Kidney glomerular epithelial cell (primary cell): ENCODE measurements at places on chromosomes 5 and 9.

GRCh38 chr5:52786391-52786790 lies 1.3 kb upstream of the ITGA1 start:
- no peak for DNase-seq

DNA sequence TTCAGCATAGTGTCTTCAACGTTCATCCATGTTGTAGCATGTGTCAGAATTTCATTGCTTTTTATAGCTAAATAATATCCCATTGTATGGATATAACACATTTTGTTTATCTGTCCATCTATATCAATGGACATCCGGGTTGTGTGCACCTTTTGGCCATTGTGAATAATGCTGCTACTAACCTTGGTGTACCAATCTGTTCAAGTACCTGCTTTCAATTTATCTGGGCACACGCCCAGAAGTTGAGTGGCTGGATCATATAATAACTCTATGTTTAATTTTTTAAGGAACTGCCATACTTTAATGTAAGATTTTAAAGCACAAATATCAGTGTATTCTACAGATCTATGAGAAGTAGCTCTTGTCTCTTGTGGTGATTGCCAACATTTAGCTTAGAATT lies 43.5 kb downstream of the SCAI start:
- DNase-seq = no peak

GRCh38 chr5:81761270-81761669 lies 10.4 kb upstream of the SSBP2 start:
- DNase-seq = no peak

- DNase-seq = no peak
Measured at GRCh38 chr5:68251386-68251785, 35.8 kb downstream of the PIK3R1 start.

GRCh38 chr9:68970151-68970550 lies 43.8 kb downstream of the PRKACG start:
- DNase-seq = no peak

DNA sequence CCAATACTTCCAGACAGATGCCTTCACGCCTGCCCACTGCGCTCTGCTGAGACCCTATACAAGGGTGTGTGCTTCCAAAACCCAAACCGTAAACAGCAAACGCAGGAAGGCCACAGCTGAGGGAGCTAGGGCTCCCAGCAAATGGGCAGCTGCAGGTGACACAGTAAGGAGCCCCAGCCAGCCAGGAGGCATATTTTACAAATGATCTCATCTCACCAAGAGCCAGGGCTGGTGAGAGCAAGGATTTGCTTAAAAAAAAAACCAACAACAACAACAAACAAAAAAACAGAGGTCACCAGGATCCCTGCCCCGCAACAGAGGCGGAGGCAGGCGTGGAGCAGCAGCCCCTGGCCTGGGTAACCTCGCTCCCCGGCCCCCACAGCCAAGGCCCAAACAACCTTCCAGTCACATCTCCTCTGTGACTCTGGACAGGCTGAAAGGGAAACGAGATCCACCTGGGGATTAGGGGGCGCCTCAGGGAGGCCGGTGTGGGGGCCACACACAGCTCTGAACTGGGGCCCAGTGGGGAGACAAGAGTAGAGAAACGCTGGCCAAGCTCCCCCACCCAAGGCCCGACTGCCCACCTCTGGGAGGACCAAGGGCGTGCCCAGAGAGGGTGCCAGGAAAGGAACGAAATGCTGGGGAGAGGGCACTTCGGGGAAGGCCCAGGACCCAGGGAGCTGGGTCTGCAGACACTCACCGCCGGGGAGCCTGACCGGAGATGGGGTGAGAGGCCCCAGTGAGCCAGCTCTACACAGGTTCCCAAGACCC lies 3.3 kb downstream of the NACC2 start:
- no peak for DNase-seq

DNA sequence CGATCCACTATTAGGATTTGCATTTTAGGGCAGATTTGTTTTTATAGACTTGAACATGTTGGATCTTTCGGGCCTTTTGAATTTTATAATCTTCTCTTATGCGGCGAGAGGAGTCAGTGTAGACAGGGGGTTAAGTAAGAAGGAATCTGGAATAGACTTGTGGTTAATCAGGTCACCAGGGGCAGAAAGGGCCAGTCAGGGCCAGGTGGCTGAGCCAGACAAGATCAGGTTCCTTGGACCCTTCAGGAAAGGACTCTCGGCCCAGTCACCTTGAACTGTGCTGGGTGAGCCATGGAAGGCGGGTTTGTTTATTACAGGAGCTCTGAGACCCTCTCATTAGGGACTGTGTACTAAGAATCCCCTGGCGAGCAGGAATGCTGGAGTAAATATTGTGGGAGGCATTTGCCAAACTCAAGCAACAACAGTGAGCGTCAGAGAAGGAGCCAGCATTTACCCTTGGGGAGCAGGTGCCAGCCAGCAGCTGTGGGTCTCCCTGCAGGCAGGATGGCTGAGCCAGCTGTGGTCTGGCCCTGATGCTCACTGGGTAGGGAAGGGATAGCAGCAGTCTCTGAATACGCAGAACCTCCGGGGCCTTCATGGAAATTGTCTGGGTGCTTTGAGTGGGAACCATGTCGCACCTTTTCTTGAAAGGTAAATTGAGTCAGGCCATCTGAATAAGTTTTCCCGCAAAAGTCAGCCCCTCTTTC lies 79.2 kb downstream of the UBE2QL1 start:
- no peak for DNase-seq

- no peak for DNase-seq
Measured at GRCh38 chr9:75451505-75451904, 363.2 kb downstream of the OSTF1 start.

- DNase-seq = no peak
Measured at GRCh38 chr9:70566751-70567150, 152.3 kb upstream of the KLF9 start.

DNA sequence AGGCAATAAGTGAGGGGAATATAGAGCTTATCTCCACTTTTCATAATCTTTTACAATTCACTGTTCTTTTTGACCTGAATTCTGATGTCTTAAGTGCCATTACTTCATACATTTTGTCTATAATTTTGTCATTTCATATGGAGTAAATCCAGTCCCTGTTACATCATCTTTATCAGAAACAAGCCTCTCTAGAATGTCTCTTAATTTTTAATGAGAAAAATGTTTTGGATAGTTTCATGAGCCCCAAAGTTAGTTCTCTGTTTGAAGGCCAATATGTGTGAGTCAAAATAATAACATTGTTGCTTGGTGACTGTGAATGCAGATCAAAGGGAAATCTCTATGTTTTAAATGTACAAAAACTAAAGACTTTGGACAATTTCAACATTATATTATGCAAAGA lies 329.6 kb upstream of the ARRDC3 start:
- no peak for DNase-seq

DNA sequence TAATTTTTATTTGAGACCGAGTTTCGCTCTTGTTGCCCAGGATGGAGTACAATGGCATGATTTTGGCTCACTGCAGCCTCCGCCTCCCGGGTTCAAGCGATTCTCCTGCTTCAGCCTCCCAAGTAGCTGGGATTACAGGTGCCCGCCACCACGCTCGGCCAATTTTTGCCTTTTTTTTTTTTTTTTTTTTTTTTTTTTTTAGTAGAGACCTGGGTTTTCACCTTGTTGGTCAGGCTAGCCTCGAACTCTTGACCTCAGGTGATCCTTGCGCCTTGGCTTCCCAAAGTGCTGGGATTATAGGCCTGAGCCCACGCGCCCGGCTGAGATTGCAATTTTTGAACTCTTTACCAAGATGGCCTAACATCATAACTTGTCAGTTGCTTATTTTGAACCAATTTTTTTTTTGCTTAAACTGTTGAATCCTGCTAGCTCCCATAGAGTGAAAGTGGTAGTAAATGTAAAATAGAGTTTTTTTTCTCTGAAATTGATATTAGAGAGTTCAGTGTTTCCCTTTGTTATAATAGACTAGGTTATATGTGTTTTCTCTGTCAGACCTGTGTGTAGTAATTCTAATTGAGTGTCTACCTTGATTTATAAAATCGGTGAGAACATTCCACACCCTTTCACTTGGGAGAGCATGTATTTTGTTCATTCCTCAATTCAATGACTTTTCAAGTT lies 3.8 kb downstream of the GPBP1 start:
- no peak for DNase-seq

GRCh38 chr5:169063316-169063953 lies 237.5 kb downstream of the SLIT3 start:
- DNase-seq = no peak

DNA sequence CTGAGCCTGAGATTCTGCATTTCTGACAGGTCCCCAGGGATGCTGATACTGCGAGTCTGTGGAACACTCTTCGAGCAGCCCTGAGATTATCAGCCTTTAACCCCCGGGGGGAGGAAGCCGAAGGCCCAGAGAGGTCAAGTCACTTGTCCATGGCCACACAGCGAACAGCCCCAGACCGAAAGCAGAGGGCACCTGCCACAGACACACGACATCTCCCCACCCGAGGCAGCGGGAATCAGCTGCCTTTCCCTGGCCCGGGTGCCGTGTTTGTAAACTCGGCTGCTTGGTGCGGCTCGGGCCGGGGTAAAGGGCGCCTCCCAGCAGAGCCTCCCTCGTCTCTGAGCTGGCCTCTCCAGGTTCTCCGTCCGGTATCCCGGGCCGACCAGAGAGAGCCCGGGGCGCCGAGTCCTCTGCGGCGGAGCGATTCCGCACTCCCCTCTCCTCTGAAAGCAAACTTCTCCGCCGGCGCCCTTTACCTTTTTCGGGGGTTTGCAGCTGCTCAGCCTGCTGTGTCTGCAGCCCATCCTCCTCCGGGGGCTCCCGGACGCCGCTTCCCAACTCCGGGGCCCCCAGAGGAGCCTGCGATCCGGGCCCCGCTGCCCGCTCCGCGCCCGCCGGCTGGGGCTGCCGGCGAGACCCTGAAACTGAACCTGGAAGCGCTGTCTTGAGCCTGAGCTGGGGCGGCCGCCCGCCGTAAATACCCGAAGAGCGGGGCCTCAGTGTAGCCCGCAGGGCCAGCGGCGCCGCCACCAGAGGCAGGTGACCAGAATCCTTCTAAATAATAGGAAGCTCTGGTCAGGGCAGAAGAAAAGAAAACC lies at the start of gene CCDC69:
CCDC69 (minus strand) TSS at position 646 of the 818 bp plus-strand sequence; CDS start at position 524, 122 bp downstream.
- DNase-seq = peak; percentile 59

GRCh38 chr5:163248333-163248732 lies 189.1 kb upstream of the CCNG1 start:
- no peak for DNase-seq

DNA sequence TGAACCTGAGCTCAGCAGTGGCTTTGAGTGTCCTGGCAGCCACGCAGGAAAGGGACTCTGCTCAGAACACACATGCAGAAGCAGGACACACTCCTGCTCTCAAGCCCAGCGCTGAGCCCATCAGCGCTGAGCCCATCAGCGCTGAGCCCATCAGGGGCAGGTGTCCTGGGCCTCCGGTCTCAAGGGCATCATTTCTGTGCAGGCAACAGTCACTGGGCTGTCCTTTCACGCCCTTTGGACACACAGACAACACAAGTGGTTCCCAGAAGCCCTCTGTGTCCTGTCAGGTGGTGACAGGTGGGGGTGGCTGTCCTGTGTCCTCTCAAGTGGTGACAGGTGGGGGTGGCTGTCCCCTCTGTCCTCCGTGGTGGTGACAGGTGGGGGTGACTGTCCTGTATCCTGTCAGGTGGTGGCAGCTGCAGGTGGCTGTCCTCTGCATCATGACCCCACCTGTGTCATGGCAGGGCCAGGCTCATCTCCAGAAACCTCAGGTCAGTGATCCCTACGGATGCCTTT lies 39.0 kb upstream of the CLPTM1L start:
- DNase-seq = no peak
